Mucosa of descending colon (tissue), 3 donors: ENCODE measurements at places on chromosomes 13 and 19. TPM values are rescaled to one million over a fixed set of nuclear protein-coding genes. Genes with fewer than 3 reads are reported as not detected.

Gene TMEM205
- total RNA-seq = 37.3 TPM

Gene CRX
- total RNA-seq = not detected

Gene MIDN
- total RNA-seq = 213 TPM

Gene PRTN3
- total RNA-seq = not detected

Gene SYCN
- total RNA-seq = not detected

Gene SHISA7
- total RNA-seq = not detected

Gene DCUN1D2
- total RNA-seq = 22.6 TPM

Gene FOXA3
- 14.1 TPM for total RNA-seq

Gene PCDH20
- total RNA-seq = 12.5 TPM

Gene ZNF426
- 9.7 TPM for total RNA-seq

Gene ZNF441
- 8.5 TPM for total RNA-seq

Gene CEACAM7
- 753 TPM for total RNA-seq

Gene CAPN12
- 15.9 TPM for total RNA-seq

Gene TEX26
- not detected for total RNA-seq

Gene RXFP2
- total RNA-seq = not detected
